ENCODE measurements at places on chromosomes 1 and 21.

GRCh38 chr1:89974256-89974655 lies 20.7 kb upstream of the ZNF326 start:
- DNase-seq: no peak

DNA sequence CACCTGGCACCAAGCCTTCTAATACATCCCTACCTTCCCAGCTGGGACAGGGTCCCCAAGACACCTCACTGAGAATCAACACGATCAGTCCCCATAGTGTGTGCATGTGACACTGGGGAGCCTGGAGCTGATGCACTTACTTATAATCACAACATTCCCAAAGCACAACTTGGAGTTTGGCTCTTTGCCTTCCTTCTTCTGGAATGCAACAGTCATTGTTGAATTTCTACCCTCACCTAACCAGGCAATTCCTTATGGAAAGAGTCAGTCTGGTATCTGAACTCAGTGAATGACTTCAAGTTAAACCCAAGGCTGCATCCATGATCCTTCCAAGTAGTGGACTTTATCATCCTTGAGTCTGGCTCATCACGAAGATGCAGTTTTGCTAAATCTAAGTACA lies 86.1 kb downstream of the DSCAM start:
- DNase-seq: no peak

DNA sequence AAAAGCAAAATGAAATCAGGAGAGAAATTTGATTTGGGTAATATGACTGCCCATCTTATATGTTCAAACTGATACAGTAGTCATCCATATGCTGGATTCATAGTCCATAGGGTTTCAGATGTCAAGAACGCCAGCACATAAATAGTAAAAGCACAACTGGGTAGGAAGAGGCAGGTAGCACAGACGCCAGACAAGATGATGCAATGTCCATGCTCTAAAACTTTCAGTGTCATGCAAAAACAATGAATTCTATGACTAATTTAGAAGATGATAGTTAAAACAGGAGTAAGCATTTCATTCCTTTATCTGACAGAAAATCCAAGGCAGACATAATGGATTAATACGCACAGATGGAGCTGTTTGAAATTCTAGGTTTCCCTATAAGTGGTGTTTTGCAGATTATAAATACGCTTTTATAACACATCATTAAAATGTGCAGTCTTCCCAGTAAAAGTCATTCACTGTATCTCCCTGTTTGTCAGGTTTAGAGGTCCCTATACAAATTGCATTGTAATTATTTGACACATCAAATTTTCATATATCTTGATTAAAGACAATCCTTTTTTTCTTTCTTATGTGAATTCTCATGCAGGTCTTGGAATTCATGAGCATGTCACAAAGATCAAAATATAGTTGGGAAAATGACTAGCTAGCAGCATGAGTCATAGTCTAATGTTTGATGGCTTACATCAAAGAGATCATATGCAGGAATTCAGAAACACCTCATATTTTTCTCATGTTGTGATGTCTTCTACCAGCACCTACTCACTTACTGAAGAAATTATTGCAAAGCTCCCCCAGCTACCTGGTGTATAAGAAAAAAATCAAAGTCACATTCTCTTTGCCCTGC lies 139.9 kb downstream of the DSCAM start:
- no peak for DNase-seq

GRCh38 chr1:56696663-56697062 lies 51.5 kb downstream of the PRKAA2 start:
- DNase-seq: no peak

- no peak for DNase-seq
These were observed 50.6 kb upstream of the LYST start for GRCh38 chr1:235917267-235917811.

DNA sequence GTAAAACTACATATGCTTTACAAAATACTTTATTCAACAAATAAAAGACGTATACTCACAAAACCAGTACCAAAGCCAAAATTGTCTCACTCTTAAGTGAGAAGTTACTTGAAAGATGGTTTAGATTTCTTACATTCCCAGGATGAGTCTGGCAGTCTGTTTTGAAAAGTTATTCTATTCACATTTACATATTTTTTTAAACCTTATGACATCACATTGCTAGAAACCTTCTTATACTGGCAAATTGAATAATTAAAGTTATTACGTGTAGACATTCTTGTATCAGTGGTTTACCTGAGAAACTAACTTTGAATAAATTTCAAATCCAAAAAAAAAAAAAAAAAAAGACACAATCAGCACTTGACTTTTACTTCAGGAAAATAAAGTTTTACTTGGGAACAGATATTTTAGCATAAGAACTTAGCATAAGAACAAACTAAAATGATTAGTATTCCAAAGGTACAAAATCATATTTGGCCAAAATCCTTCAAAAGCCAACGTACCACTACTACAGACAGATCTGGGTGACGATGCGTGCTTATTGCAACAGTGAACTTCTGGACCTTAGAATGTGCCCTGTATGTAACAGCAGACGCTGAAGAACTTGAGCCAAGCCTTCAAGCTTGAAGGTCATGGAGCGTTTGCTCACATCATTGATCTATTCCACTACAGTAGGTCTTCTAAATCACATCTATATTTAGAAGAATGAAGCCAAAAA lies 2.5 kb downstream of the CDC42BPA start:
- peak; percentile 31 for DNase-seq

- no peak for DNase-seq
These were observed 52.7 kb upstream of the EIF4G3 start for GRCh38 chr1:21229246-21230000.

GRCh38 chr1:86913399-86913895 lies 479 bp downstream of the SELENOF start:
- DNase-seq: no peak

GRCh38 chr1:158007667-158008386 lies 14.4 kb downstream of the KIRREL1 start:
- no peak for DNase-seq

DNA sequence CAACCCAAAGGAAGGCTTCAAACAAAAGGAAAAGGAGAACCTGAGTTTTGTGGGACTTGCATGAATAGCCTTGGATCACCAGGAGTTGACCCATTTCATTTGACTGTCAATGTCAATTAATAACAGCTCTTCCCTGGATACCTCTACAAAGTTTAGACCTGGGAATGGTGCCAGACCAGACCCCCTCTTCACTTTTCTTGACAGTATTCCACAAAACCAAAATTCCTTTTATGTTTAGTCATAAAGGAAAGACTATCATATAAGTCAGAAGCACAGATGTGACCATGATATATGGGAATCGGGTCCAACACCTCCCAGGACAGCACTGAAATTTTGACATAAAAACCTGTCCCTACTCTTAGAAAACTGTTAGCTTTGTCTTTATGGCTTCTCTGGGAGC lies 191.8 kb downstream of the LYPLAL1 start:
- no peak for DNase-seq

DNA sequence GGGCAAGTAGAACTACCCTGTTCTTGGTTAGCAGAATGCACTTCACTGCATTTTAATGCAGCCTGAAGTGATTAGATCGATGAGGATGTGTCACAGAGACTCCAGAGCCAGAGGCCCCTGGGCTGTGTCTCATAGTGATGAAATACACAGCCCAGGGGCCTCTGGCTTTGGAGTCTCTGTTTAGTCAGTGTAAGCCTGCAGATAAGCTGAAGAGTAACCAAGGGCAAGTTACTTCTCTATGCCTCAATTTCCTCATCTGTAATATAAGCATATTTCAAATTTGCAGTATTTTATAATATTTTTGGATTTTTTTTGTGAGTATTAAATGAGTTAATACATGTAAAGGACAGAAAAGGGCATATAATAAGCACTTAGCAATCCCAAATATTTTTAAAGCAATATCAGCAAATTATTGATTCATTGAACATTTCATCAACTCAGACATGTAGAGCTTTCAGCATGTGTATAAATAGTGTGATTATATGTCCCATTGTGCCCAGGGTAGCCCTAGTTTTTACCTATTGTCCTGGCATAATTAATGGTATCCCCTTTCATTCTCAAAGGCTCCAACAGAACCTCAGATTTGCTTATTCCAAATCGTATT lies 23.6 kb upstream of the APOBEC4 start:
- no peak for DNase-seq

DNA sequence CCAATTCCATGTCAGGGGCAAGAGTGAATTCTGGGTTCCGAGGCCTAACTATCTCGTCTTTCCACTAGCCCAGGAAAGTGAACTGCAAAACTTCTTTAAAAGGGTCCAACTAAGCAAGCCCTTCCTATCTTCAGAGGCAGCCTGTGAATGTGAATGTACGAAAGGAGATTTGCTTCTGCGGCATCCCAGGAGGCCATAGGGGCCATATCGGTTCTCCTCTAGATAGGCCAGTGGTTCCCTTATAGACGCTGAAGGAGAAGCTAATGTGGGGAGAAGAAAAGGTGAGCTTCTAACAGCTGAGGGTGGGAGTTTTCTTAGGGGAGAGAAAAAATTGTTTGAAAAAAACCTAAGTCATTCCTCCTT lies 128.0 kb upstream of the C1orf174 start:
- no peak for DNase-seq

DNA sequence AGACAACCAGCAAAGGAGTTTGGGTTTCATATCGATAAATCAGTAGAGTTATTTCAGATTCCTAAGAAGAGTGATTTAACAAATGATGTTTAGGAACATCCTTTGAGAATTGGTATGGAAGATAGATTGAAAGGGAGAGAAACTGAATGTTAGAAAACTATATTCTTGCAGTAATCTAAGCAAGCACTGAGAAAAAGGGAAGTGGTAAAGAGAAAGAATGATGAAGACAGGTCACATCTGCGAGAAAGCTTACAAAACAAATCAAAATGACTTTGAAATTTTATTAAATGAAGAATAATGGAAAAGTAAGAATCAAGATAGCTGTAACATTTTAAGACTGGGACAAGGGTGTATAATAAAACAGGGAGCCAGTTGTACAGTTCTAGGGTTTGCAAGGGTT lies 177.0 kb downstream of the HS2ST1 start:
- DNase-seq: no peak

GRCh38 chr1:3671371-3672180 lies 19.3 kb downstream of the TP73 start:
- DNase-seq: no peak

DNA sequence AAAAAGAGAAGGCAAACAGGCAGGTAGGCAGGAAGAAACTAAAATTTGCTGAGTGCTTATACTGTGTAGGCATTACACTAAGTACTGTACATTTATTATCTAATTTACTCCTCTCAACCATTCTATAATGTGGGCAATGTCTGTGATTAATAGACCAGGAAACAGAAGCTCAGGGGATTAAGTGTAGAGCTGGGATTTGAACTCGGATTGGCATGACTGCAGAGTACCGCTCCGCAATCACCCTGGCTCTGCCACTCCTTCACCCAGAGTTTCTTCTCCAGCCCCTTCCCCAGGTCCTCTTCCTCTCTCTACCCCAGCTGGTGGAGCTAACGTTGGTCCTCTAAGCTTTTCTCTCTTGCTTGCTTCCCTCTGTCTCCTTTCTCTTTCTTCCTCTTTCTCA lies 11.5 kb upstream of the S100A2 start:
- no peak for DNase-seq

DNA sequence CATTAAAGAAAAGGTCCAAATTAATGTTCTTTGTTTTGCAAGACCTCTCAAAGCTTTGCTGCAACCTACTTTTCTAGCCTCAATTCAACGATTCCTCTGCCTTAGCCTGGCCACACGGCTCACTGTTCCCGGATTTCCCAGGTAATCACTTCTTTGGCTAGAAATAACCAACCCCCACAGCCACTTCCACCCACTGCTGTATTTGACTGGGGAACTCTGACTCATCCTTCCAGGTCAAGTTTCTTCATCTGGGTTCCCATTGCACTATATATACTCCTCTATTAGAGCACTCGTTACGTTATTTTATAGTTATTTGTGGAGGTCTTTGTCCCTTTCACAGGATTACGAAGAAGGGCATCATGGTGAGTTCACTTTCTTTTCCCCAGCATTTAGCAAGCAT lies 185.9 kb downstream of the CACNA1E start:
- DNase-seq: peak; percentile 51

DNA sequence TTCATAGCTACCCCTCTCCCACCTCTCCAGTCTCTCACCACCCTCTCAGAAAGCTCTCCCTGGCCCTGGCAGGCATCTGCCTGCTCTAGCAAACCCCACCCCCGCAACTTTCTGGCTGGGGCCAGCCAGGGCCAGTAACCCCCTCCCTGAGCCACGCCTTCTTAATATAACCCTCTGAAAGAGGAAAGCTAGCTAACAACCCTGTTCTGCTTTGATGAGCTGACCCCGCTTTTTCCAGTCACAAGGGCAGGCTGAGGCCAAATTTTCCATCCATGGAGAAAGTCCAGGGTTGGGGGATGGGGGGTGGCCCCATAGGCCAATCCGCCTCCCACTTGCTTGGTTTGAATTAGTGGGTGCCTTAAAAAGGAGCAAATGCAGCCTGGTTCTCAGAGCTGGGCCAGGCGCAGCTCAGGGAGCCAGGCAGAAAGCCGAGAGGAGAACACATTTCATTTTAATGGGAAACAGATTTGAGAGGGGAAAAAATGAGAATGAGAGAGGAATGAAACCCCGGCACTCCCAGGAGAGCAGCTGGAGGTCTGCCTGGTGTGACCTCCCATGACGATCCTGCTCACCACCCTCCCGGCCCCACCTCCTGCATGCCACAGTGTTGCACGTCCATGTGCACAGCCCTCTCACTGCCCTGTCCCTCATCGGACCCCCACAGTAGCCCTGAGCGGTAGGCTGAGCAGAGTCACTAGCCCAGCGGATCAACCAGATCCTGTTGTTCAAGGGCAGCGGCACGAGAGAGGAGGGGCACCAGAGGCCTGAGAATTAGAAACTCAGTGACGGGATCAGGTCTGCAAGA lies 62.3 kb downstream of the OPTC start:
- DNase-seq: no peak

DNA sequence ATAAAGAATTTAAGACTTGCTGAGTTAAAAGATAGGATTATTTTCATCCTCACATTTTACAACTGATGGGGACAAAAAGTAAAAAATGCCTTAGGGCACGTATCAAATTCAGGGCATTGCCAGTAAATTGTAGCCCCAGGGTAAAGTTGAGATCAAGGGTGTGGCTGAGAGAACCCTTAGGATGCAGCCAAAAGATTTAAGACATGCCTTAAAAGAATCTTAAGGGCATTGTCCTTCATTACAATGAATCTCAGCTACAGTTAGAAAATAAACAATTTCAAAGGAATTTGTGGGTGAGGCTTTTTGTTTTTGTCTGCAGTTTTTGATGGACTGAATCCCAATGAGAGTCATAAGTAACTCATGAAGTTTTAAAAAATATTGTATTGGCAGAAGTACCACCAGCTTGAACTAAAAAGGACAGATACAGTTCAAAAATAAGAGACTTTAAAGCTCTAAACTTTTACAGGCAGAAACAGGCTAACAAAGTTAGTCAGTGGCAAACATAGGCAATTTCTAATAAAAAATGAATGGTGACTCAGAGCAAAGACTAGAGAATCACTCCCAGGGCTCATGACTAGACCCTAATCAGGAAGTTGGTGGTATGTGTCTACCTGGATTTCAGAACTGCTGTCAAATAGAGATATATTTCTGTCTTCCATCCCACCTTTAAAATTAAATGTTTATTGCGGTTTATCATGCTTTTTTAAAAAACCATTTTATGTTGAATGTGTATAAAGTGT lies 165.1 kb upstream of the SNX7 start:
- no peak for DNase-seq

- peak; percentile 34 for DNase-seq
These were observed 8.6 kb upstream of the AK2 start for GRCh38 chr1:33045246-33045645.
